ENCODE measurements at places on chromosomes 12 and 14. TPM values are rescaled to one million over a fixed set of nuclear protein-coding genes. Genes with fewer than 3 reads are reported as not detected.

GRCh38 chr14:89228921-89229639 is 188.0 kb downstream of the FOXN3 start:
- no peak for DNase-seq

- DNase-seq = no peak
Measured at GRCh38 chr12:4074129-4074528, 199.4 kb upstream of the CCND2 start.

GRCh38 chr12:70252832-70253231 is 9.6 kb downstream of the CNOT2 start:
- no peak for DNase-seq

DNA sequence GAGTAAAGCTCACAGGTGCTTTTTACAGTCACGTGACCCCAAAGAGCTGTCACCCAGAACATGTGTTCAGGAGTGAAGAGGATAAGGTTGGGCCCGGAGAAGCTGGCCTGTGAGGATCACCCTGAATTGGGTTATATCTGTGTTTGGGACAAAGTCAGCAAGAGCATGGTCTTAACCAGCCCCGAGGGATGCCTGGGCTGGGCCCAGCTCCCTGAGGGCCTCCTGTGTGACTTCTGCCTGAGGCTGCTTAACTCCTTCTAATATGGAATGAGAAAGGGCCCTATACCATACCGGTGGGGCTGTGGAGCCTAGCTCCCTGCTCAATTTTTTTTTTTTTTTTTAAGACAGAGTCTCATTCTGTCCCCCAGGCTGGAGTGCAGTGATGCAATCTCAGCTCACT is 2.5 kb downstream of the CDCA4 start:
- DNase-seq = no peak

GRCh38 chr12:24172031-24172772 is 222.7 kb upstream of the SOX5 start:
- no peak for DNase-seq

DNA sequence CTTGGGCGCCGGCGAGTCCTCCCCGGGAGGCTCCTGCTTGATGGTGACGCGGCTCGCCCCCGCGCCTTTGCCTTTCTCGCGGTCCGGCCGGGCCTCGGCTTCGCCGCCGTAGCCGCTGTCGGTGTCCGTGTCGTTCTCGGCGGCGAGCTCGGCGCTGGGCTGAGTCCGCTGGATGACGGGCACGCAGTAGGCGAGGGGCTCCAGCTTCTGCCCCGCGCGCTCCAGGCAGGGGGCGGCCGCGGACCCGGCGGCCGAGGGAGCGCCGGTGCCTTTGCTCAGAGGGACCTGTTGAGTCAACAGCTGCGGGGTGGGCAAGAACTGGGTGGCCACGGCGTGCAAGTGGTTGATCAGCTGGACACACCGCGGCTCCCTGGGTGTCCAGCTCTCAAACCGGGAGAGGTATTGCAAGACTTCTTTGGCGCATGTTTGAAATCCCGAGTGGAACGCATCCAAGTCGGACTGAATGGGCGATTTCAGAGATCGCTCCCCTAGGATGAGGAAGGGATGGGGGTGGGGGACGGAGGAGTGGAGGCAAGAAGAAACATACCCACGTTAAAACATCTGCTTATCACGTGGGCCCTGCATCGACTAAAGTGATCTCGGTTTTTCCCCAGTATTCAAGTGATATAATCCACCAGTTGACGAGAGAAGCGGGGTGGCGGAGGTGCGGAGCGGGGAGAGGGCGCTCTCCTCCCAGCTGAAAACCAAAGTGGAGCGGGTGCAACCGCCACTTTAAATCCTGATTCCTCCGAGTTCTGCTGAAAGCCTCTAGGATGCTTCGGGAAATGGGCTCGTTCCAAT is 2.0 kb downstream of the BHLHE41 start:
- peak; percentile 68 for DNase-seq

DNA sequence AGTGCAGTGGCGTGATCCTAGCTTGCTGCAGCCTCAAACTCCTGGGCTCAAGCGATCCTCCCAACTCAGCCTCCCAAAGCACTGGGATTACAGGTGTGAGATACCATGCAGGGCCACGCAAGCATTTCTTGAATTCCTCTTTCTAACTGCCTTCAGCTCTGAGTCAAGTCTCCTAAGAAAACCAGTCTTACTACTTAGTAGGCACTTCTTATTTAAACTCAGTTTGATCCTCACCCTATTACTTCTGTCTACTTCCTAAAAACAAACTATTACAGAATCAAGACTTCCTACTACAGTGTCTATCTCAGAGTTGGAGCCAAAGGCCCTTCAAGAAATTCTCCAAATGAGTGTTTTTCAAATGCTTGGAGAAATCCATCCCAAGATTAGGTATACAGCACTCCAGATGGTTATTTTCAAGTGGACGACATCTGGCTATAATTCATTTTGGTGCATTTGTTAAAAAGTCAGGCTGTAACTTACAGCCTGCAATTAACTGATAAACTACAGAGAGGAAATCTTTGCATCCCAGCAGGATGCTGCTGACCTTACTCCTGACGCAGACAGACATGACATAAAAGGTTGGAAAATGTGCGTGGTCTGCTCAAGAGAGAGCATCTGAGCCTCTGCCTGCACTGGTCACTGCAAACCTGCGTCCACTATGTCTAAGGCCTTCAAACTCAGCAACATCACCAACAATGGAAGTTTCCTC is 34.7 kb downstream of the SSH1 start:
- DNase-seq = no peak

- no peak for DNase-seq
Measured at GRCh38 chr12:100265732-100266584, 921 bp downstream of the DEPDC4 start.

- peak; percentile 78 for DNase-seq
Measured at GRCh38 chr14:100375266-100375962, 52.3 kb downstream of the SLC25A47 start.

DNA sequence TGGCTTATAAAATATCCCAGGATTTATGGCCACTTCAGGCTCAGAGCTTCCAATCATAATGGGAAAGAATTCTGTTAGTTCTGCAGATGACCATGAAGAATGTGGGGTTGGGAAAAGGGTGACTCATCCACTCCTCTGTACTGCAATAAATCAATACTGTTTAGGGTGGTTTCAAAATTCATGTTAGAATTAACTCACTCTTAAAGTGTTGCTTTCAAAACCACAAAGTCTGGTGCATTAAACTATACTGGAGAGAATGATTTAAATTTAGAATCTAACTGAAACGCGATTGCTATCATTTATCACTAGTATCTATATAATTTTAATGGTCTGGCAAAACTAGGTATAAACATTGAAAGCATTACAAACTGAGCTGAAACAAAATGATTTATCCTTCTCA is 798 bp downstream of the CCDC198 start:
- DNase-seq = peak; percentile 32

DNA sequence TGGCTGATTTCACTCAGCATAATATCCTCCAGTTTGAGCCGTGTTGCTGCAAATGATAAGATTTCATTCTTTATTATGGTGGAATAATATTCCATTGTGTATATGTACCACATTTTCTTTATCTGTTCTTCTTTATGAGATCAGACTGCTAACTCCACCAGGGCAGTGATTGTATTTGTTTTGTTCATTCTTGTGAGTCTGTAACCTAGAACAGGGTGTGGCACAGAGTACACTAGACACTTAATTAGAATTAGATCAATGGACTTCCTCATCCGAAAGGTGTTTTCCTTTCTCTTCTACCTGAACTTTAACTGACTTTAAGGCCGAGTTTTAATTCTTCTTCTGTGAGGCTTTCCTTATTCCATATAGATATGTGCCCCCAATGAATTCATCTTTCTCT is 551.0 kb downstream of the SNAPC1 start:
- DNase-seq = no peak

DNA sequence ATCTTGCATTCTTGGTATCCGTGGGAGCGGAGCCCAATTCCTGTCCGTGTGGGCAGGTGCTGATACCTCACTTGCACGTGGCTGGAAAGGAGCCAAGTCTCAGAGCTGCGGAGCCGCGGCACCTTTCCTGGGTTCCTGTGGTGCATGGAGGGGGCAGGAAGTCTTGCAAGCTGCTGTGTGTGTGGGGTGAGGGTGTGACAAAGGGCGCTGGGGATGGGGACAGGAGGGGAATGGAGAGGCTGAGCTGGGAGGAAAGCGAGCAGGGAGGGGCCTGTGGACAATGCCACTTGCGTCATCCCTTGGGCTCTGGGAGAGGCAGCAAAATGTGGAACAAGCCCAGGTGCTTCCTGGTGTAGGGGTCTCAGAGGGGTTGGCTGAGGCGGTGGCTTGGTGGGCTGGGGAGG is 86.7 kb downstream of the CALM1 start:
- no peak for DNase-seq

- peak; percentile 8 for DNase-seq
Measured at GRCh38 chr12:78293059-78293686, 462.5 kb downstream of the NAV3 start.

The SOAT2 gene
- 0.13 TPM for total RNA-seq

The XRCC3 gene
- 12.6 TPM for total RNA-seq

The APOF gene
- total RNA-seq = not detected

The PRICKLE1 gene
- 5.1 TPM for total RNA-seq

The SLC5A8 gene
- total RNA-seq = not detected

Measured in HFFc6 (cell line).